ENCODE measurements at places on chromosomes 3 and 15.
A peak's percentile ranks its signal among the peaks of the same experiment; 100 is the strongest.

DNA sequence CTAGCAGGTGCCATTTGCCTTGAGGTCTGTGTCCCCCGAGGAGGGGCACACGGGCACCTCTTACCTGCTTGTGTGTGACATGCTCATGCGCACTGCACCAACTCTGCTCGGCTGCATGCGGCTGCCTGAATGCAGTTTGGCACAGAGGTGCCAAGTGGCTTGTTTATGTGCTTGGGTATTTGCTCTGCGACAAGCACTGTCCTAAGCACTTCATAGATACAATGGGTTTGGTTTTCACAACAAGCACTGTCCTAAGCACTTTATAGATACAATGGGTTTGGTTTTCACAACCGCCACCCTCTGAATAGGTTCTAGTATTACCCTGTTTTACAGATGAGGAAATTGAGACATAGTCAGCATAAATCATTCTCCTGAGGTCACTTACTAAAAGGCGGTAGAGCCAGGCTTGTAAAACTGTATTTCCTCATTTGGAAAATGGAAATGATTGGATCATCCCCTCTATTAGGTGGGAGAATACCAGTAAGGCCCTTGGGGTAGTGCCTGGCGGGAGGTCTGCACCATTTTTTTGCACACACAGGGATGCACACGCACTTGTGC, 487 bp downstream of the ITIH4 start:
- DNase-seq: no peak

DNA sequence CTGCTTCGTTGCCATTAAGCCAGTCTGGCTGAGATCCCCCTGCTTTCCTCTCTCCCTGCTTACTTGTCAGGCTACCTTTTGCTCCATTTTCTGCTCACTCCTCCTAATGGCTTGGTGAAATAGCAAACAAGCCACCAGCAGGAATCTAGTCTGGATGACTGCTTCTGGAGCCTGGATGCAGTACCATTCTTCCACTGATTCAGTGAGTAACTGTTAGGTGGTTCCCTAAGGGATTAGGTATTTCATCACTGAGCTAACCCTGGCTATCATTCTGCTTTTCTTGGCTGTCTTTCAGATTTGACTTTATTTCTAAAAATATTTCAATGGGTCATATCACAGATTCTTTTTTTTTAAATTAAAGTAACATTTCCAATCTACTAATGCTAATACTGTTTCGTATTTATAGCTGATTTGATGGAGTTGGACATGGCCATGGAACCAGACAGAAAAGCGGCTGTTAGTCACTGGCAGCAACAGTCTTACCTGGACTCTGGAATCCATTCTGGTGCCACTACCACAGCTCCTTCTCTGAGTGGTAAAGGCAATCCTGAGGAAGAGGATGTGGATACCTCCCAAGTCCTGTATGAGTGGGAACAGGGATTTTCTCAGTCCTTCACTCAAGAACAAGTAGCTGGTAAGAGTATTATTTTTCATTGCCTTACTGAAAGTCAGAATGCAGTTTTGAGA, 25.0 kb downstream of the CTNNB1 start:
- DNase-seq: no peak

GRCh38 chr3:60755094-60755493, 496.2 kb downstream of the FHIT start:
- DNase-seq: peak; percentile 22

GRCh38 chr3:146646261-146646660, 41.1 kb upstream of the PLSCR5 start:
- DNase-seq: no peak

DNA sequence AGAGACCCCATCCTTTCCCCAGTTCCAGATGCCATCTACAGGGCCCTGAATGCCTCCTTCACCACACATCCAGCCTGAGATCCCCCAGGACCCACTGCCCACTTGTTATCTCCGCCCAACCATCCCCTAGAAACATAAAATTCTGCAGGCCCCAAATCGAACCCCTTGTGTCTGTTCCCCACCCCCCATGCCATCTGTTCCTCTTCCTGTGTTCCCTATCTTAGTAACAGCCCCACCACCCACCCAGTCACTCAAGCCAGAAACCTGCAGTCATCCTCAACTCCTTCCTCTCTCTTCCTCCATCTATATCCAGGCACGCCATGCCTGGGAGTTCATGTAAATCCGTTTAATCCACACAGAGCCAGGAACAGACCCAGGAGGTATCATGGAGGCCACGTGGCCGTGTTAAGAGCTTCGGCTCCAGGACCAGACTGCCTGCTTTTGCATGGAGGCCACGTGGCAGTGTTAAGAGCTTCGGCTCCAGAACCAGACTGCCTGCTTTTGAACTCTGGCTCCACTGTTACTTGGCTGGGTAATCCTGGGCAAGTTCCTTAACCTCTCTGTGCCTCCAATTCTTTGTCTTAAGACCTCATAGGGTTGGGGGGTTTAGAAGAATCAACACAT, 4.8 kb downstream of the CSRNP1 start:
- no peak for DNase-seq

DNA sequence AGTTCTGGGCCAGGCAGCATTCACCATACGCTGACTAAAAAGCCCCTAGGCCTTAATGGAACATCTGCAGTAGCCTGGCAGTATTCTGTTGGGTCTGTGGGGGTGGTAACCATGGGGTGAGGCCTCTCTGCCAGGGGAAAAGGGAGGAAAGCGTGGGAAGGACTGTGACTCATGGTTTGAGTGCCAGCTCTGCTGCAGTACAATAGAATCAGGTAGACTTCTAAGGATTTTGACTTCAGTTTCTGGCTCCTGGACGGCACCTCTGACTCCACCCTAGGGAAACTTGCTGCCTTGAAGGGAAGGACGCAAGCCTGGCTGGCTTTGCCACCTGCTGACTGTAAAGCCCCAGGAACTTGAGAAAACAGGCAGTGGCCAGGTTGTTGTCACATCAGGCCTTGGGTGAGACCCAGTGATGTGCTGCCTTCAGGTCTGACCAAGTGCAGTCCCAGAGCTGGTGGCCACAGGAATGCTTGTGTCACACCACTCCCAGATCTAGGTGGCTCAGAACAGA, 148.6 kb downstream of the SUCNR1 start:
- no peak for DNase-seq

Data from SK-N-SH (cell line).